ENCODE measurements at places on chromosomes 2 and 18.

DNA sequence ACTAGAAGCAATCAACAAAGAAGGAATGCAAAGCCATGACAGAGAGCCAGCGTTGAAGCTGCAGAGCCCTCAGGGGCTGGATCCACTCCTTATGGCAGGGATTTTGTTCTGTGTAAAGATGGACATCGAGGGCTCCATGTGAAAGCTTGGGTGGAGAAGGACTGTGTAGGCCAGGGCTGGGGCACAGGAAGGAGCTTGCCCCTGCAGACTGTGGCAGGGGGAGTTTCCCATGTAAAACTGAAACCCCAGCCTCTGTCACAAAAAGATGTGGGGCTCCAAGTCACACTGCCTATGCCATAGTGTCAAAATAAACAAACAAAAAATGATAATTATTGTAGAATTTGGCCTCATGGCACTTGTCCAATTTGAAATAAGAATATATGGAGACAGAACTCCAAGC, 408.7 kb upstream of the HS6ST1 start:
- DNase-seq, result no peak

DNA sequence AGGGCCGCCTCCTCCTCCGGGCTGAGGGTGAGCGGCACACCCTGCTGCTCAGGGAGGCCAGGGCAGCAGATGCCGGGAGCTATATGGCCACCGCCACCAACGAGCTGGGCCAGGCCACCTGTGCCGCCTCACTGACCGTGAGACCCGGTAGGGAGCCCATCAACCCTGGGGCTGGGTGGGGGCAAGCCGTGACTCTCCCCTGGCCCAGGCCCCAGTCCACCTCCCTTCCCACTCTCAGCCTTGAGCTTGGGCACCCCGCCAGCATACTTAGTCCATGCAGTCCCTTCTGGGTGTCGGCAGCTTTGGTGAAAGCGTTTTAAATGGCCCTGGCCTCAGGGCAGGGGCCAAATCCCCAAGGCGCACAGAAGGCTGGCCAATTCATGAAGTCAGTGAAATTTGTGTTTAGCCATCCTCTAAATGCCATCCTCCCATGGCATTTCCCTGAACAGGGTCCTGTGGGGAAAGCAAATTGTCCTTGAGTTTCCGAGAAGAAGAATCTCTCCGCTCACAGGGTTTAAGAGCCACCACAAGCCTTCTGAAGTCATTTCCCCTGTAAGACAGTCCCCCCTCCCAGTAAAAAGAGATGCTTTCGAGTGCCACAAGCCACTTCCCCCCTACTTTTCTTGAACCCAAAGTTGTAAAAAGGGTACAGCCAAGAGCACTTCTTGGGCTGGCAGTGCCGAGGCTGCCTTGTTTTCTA, 17.2 kb downstream of the SPEG start:
- DNase-seq, result peak; percentile 66

GRCh38 chr2:216644842-216645635, 11.8 kb downstream of the IGFBP2 start:
- DNase-seq, result no peak

DNA sequence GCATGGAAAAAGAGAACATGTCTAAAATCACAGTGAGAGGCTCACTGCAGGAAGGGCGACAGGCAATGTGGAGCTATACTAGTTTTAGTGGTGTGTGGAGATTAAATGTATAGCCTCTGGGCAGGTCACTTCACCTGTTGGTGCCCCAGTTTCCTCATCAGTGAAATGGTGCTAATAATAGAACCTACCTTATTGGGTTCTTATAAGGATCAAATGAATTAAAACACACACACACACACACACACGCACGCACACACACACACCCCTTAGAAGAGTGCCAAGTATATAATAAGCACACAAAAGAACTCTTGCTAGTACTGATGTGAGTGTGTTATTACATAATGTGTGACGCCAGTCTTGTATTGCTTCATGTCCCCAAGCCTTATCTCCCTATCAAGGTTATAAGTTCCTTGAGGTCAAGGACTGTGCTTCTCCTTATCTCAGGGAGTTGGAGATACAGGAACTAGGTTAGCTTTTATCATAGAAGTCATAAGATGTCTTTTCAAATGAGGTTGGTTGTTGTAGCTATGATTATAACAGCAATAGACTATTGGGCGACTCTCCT, 98.0 kb upstream of the CXCR4 start:
- DNase-seq, result no peak

- DNase-seq, result no peak
Observed at GRCh38 chr2:29273004-29273684, 157.9 kb downstream of the CLIP4 start.

GRCh38 chr2:235141411-235142128, 189.8 kb downstream of the SH3BP4 start:
- DNase-seq, result no peak

DNA sequence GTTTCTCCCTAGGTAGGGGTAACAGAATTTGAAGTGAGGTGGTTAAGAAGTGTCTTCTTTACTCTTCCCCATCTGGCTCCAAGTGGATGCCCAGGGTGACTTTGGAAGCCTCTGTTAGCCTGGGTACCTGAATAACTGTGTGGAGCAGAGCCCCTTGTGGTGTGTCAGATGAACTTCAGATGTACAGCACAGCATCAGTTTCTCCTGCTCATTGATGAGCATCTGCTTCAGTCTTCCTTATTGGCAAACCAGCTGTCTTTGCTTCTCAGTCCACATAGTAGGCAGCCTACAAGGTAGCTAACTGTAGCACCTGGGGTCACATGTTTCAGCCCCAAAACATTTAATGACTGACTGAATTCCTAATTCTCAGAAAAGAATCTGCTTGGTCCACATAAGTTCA, 56.2 kb upstream of the ATP8B1 start:
- DNase-seq, result peak; percentile 28

- DNase-seq, result peak; percentile 55
Observed at GRCh38 chr2:71070294-71071093, 2.0 kb downstream of the NAGK start.

GRCh38 chr2:105072039-105072438, 34.2 kb downstream of the MRPS9 start:
- no peak for DNase-seq

DNA sequence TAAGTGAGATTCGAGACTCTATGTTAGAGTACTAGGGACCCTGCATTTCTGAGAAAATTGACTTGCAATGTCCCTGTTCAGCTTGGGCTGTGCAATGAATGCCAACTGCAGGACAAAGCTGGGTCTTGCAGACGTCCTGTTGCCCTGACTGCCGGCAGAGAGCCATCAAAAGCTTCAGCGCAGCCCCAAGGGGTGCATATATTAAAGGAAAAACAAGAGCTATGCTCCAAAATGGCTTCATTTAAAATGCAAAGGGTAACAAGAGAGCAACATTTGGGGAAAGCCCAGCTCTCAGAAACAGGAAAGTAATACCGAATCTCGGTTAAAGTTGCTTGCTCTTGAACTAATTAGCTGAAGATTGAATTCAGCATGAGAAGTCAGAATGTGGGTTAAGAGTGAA, 110.9 kb upstream of the PNPT1 start:
- no peak for DNase-seq

DNA sequence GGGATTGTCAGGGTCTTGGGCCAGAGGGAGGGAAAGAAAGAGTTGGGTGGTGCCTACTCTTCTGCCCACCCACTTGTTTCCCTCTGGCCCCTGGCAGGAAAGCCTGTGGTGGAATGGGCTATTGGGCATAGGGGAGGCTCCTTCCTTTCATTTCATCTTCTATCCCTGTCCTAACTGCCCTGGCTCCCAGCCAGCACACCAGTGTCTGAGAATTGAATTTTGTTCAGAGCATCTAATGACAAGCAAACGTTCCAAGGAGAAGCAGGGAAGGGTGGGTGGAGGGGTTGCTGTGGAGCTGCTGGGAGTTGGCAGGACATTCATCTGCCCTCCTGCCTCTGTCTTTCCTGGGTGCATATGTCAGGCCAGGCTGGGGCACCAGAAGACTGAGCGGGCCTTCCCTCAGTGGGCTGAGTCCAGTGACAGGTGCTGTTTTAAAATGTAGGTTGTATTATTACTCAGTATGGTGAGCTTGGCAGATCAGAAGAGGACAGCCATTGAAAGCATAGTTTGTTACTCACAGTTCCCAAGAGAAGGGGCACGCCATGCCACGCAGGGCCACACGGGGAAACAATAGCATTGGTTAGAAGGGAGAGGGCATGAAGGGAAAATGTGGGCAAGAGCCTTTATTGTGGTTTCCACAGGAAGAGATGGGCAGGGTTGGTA, 171.9 kb downstream of the ACOXL start:
- no peak for DNase-seq

- no peak for DNase-seq
Observed at GRCh38 chr18:67788310-67789164, 272.0 kb upstream of the DSEL start.

DNA sequence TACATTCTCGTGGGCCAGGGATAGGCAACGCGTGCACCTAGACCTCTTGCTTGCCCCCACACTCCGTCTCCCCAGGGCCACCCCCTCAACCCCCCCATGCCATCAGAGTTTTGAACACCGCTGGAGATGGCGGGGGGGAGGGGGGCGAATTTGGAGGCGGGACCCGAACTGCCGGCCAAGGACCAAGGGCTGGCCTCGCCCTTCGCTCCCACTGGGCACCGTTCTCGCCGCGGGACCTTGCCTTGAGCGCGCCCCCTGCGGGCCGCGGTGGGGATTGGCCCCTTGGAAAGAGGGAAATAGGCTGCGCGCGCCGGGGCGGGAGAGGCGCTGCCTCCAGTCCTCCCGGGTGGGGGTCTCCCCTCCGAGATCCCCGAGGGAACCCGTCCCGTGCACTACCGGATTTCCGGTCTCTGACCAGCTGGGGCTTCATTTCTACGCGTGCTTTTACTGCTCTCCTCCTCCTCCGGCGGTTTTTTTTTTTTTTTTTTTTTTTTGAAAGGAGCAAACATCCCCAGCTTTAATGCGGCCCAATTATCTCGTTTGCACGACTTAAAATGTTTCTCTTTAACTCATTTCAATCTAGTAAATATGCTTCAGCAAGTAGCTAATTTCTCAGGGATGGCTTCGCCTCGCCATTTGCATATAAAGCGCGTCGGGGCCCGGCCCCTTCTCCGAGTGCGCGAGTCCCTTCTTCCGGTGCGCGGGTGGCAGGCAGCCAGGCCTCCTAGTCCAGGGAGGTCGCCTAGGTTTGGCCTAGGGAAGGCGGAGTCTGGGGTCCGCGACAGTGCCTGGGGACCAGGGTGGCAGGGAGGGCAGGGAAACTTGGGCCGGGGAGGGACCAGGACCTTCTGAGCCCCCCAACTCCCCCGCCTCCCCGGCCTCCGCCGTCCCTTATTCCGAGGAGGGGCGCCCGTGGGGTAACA, 10.0 kb upstream of the GBX2 start:
- peak; percentile 79 for DNase-seq

DNA sequence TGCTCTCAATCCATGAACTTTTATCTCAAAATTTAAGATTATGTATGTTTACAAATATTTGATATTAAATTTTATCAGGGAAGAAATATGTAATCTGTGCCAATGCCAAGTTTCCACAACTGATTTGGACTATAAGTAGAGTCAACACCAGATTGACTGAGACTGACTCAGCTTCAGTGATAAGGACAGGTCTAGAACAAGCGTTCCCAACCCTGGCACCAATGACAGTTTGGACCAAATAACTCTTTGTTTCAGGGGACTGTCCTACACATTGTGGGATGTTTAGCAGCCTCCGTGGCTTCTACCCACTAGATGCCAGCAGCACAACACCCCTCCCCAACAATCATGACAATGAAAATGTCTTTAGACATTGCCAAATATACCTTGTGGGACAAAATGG, 165.3 kb downstream of the THADA start:
- DNase-seq, result no peak

GRCh38 chr2:157438863-157439823, 4.7 kb downstream of the CYTIP start:
- peak; percentile 29 for DNase-seq

DNA sequence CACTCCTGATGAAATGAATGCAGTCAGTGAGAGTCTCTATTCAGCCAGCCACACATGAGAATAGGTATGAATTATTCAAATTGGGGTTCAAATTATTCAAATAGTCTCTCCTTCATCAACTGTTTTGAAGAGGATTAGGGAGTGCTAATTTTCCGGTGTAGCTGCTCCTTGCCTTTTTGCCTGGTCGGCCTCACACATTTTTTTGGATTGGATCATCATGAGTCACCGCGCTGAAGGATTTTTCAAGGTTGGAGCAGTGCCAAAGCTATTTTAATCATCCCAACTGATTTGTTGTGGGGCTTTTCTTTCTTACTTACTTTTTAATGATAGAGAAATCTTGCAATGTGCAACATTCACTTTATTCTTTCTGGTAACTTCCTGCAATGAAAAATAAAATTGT, 2.4 kb upstream of the DTNA start:
- DNase-seq, result peak; percentile 96

- no peak for DNase-seq
Observed at GRCh38 chr2:6957910-6958615, 40.9 kb downstream of the RNF144A start.

DNA sequence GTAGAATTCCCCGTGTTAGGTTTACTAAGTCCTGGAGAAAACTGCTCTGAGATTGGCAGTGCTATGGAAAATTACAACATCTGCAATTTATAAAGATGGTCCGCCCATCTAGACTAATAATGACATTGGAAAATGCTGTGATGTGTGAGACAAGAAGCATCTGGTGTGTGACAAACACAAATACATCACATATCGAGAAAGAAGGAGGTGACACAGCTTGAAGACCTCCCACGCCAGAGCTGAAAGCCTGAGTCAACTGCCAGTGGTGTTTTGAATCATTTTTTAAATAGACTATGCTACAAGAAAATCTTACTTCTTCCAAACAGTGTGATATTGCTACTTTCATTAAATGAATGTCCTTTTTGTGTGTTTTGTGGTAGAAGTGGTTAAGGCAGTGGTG, 8.6 kb upstream of the ANO7 start:
- no peak for DNase-seq

DNA sequence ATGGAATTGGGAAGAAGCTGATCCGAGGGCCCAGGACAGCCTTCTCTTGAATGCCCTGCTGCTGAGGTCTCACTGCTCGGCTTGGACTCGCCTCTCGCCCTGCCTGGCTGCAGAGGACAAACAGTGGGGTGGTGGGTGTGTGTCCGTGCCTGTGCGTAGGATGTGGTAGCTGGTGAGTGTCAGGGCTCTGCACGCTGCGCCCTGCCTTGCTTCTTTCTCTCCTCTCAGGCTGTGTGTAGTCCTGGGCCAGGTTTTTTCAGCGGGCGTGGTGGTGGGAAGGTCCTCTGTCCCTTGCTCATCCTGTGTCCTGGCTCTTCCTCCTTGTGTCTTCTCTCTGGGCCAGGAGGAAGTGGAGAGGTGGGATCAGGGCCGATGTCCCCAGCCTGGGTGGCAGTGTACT, 44.8 kb downstream of the RRM2 start:
- no peak for DNase-seq

DNA sequence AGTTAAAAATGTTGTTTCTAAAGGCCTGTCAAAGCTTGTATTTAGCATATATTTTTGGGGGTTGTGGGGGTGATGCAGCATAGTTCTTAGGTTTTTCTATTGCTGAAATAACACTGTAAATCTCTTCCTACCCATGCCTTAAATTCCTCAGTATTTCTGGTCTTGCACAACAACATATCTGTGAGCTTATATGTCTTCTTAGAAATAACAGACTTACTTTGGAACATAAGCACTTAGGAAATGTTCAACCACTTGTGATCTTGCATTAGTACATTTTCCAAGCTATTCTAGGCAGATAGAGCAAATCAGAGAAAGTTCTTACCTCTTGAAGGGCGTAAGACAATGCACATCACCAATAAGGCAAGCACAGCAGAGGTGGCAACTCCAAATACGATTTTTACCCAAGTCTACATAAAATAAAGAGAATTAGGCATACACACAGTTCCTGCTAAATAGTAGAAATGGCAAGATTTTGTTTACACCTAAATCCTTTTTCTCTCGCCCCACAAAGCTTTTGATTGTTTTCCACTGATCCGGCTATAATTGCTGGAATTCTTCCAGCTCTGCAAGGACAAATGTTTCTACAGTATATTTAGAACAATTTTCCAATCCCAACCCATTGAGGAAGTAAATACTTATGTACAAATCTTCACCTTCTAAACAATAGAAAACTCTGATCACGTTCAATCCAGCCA, 512 bp downstream of the FAP start:
- peak; percentile 93 for DNase-seq
